ENCODE measurements at places on chromosomes 4 and X.

DNA sequence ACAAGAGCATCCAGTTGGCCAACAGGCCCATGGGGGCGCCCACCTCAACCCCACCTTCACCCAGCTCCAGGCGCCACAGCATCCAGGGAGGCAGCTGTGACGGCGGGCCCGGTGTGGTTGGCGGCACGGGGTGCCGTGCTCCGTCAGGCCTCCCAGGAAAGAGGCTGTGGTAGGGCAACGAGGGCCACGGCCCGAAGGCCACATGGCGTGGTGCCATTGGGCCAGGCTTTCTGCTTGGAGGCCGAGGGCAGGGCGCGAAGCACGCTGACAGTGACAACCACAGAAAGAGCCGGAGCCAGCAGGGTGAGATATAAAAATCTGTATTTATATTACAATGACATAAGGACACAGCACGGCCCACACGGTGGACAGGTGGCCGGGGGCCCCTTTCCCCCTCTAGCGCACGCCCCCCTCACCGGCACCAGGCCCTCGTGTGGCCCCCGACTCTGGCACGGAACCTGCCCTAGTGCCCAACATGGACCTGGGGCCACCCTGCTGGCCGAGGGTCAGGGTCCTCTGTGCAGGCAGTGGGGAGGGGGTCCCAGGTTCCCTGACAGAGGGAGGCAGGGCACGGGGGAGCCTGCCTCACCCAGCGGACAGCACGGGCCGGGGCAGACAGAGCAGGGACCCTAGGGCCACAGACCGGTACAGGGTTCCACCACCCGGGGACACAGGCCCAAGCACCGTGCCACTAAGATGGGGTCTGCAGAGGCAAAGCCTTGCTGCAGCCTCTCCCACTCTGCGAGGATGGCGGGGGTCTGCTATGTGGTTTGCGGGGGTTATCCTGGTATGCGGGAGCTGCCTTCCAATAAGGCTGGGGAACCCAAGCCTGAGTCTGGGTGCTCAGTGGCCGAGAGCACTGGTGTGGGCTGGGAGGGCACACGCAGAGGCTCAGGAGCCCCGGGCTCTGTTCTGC is 5.5 kb upstream of the HAUS3 start:
- no peak overlapping the region for H3K27ac ChIP-seq
- H3K36me3 ChIP-seq = no peaks in the 10 kb centered on the region
- H3K4me1 ChIP-seq = peaks cover 15% of the 10 kb centered on the region
- no peak overlapping the region for H3K4me3 ChIP-seq
- H3K27me3 ChIP-seq = peaks cover 4% of the 10 kb centered on the region

DNA sequence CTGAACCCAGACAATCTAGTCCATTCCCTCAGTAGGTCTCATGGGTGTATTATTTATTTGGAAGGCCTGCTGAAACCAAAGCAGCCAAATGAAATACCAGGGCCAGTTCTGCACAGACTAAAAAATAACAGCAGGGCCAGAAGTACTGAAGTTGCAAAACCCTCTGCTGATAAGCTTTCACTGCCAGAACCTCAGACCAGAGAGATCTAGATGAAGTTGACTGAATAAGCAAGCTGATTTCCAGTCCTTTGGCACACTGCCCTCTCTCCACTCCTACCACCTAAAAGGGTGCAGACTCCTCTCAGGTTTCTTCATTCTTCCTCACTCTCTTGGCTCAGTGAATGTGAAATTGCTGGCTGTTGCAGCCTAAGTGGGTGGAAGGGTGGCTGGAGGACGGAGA is 276.7 kb upstream of the KLF3 start:
- H3K27me3 ChIP-seq = no peaks in the 10 kb centered on the region
- H3K27ac ChIP-seq = no peak overlapping the region
- no peaks in the 10 kb centered on the region for H3K4me1 ChIP-seq
- no peak for DNase-seq
- no peak overlapping the region for H3K4me3 ChIP-seq

- no peaks in the 10 kb centered on the region for H3K27me3 ChIP-seq
- peaks cover 1% of the 10 kb centered on the region for H3K4me1 ChIP-seq
- DNase-seq = no peak
- no peak overlapping the region for H3K4me3 ChIP-seq
- H3K27ac ChIP-seq = no peak overlapping the region
- H3K36me3 ChIP-seq = peaks cover 3% of the 10 kb centered on the region
These were observed 102.9 kb upstream of the TNIP3 start for GRCh38 chr4:121266982-121267381.

- H3K36me3 ChIP-seq = no peaks in the 10 kb centered on the region
These were observed 171.5 kb upstream of the VEGFC start for GRCh38 chr4:176964116-176964691.

GRCh38 chr4:6364581-6364980 is 94.9 kb downstream of the WFS1 start:
- H3K27ac ChIP-seq = no peak overlapping the region
- DNase-seq = no peak
- no peak overlapping the region for H3K4me3 ChIP-seq
- H3K36me3 ChIP-seq = no peaks in the 10 kb centered on the region

DNA sequence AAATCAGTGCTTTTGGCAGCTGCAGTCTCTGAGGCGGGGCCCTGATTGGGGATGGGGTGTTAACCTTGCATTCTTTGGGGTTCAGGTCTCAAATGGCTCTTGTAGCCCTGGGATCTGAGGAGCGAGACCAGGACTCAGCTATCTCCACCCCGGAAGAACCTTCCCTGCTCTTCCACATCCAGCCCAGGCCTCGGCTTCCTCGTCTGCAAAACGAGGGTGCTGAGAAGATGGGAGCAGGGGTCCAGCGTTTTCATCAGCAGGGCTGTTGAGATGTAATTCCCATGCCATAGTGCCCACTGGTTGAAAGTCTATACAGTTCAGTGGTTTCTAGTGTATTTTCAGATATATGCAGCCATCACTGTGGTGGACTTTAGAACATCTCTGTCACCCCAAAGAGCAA is 34.6 kb upstream of the WFS1 start:
- no peak overlapping the region for H3K27ac ChIP-seq
- no peaks in the 10 kb centered on the region for H3K36me3 ChIP-seq
- no peaks in the 10 kb centered on the region for H3K4me1 ChIP-seq
- no peak for DNase-seq

DNA sequence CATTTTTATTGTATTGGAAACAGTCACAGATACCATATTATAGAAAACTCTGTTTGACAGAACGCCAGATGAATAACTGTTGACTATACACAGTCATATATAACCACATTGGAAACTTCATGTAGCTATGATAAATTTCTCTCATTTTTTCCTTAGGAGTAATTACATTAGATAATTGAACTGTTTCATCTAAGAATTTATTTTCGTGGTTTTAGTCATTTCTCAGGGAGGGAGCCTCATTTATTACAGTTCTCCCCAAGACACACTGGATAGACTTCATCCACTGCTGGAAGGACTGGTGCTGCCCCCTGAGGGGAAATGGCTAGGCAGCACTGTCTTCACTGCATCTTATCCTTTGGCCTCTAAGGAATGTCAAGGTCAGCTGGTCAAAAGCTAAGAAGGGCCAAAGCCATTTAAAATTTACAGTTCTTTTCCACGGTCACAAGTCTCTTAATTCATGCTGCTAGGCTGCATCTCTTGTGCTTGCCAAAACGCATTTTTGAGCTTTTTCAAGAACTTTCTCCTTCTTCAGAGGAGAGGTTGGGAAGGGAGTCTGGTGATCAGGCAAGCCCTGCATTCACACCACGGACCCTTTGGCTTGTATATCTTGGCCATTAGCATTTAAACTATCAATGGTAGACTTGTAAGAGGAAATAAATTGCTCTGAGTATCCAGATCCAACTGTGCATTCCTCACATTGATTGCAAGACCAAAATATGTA is 145.1 kb downstream of the CBR4 start:
- H3K4me3 ChIP-seq = no peak overlapping the region
- H3K27me3 ChIP-seq = peaks cover 8% of the 10 kb centered on the region
- H3K36me3 ChIP-seq = no peaks in the 10 kb centered on the region
- DNase-seq = no peak

GRCh38 chr4:66653937-66654336 is 891.4 kb downstream of the CENPC start:
- no peak overlapping the region for H3K27ac ChIP-seq
- H3K4me3 ChIP-seq = no peak overlapping the region
- H3K36me3 ChIP-seq = no peaks in the 10 kb centered on the region

DNA sequence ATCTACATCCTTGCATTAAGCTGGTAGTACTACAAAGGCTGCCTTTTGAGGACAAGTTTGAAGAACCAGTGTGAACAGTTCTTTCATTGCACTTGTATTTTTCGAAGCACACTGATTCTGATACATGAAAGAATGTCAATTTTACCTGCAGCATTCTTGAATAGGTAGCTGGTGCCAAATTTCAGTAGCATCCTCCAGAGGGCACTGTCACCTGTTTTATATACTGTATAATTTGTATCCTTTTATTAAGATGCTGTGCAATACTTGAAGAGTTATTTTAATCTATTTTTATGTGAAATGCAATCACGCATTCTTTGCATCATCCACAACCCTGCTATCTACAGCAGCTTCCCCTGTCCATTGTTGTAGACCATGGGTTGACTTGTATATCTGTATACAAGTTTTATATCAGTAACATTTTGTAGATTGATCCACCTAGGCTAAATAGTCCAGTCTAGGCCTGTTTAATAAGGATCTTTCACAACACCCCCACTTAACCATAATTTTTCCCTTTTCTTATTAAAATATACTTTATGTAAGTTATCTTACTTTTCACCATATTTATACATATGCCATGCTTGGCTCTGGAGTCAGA is 325.7 kb downstream of the PCDH7 start:
- DNase-seq = no peak
- no peaks in the 10 kb centered on the region for H3K4me1 ChIP-seq
- no peak overlapping the region for H3K4me3 ChIP-seq
- H3K36me3 ChIP-seq = no peaks in the 10 kb centered on the region

- no peaks in the 10 kb centered on the region for H3K36me3 ChIP-seq
- no peak overlapping the region for H3K4me3 ChIP-seq
These were observed 213.2 kb downstream of the ARHGAP24 start for GRCh38 chr4:85688055-85688740.

DNA sequence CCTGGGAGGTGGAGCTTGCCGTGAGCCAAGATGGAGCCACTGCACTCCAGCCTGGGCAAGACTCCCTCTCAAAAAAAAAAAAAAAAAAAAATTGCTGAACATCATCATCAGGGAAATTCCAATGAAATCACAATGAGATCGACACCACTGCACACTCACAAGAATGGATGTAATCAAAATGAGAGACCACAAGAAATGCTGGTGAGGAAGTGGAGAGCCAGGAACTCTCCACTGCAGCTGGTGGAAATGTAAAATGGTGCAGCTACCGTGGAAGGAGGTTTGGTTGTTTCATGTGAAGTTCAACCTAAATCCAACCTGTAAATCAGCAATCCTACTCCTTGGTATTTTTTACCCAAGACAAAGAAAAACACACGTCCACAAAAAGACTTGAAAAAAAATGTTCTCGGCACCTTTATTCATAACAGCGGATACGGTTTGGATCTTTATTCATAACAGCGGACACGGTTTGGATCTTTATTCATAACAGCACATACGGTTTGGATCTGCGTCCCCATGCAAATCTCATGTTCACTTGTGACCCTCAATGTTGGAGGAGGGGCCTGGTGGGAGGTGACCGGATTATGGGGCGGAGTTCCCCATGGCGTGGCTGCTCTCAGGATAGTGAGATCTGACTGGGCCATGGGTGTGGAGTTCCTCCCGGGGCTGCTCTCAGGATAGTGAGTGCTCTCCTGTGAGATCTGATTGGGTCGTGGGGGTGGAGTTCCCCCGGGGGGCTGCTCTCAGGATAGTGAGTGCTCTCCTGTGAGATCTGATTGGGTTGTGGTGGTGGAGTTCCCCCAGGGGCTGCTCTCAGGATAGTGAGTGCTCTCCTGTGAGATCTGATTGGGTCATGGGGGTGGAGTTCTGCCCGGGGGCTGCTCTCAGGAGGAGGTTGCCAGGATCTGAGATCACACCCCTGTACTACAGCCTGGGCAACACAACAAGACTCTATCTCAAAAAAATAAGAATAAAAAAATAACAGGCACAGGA is 7.7 kb downstream of the GAK start:
- H3K4me3 ChIP-seq = no peak overlapping the region
- DNase-seq = no peak
- H3K27ac ChIP-seq = no peak overlapping the region

- H3K27ac ChIP-seq = peak overlapping the region; percentile 99
- peaks cover 32% of the 10 kb centered on the region for H3K4me1 ChIP-seq
- H3K36me3 ChIP-seq = no peaks in the 10 kb centered on the region
- peak overlapping the region; percentile 98 for H3K4me3 ChIP-seq
- peak; percentile 66 for DNase-seq
- H3K27me3 ChIP-seq = no peaks in the 10 kb centered on the region
These were observed 782 bp upstream of the NEK1 start for GRCh38 chr4:169612871-169613859.

DNA sequence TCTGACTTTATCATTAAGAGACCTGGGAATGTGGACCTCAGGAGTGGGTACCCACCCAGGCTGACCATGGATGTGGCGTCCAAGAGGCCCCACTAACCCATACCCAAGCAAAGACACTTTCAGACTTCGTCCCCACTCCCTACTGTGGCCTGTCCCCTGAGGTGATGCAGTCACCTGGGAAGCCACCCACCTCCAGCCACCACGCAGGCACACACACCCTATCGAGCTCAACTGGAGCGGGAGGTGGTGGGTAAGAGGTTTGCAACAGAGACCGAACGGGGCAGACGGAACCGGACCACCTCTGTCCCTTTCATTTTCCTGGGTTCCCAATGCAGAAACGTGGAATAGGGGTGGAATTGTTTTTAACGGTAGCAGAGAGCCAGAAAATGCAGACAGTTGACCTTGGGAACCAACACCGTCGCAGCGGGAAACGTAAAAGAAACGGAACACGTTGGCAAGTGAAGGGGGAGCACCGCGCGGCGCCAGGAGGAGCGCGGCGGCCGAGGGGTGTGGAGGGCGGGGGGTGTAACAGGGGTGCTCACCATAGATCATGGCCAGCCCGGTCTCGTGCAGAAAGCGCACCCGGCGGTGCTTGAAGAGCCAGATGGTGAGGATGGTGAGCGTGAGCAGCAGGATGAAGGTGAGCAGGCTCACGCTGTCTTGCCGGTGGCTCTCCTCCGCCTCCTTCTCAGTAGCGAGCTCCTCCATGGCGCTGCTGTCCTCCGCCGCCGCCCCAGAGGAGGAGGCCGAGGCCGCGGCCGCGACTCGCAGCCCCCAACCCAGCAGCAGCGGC is 559 bp downstream of the SLC9A7 start:
- H3K27ac ChIP-seq = peak overlapping the region; percentile 65
- peaks cover 17% of the 10 kb centered on the region for H3K4me1 ChIP-seq
- H3K27me3 ChIP-seq = peaks cover 5% of the 10 kb centered on the region
- peak; percentile 34 for DNase-seq
- H3K4me3 ChIP-seq = peak overlapping the region; percentile 88

All from activated naive CD8-positive, alpha-beta T cell treated with anti-CD3 and anti-CD28 coated beads, Interleukin-2, amount 10 ng/mL, durations not matched to agents 7 days and 5 days (primary cell).